ENCODE measurements at places on chromosomes 12 and 14.

DNA sequence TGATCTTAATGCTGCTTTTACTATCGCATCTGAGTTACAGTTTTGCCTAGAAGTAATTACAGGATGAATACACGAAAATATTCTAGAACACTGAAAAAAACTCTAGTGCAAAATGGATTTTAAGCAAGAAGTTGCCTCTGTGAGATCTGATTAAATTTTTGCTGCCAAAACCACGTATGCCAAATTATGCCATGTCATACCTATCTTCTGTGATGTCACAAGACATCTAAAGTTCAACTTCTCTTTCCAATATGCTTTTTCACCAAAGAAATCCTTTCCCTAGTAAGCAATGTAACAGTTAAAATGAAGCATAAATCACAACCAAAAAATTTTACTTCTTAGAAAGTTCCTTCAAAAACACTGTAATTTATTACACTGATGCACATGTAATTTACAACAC, 39.6 kb downstream of the HECTD4 start:
- DNase-seq, result no peak

GRCh38 chr12:122795807-122796206, 21.4 kb downstream of the CCDC62 start:
- no peak for DNase-seq

GRCh38 chr12:58583940-58584339, 336.4 kb downstream of the LRIG3 start:
- no peak for DNase-seq

- DNase-seq, result no peak
Observed at GRCh38 chr14:104319491-104320241, 181.3 kb downstream of the KIF26A start.

DNA sequence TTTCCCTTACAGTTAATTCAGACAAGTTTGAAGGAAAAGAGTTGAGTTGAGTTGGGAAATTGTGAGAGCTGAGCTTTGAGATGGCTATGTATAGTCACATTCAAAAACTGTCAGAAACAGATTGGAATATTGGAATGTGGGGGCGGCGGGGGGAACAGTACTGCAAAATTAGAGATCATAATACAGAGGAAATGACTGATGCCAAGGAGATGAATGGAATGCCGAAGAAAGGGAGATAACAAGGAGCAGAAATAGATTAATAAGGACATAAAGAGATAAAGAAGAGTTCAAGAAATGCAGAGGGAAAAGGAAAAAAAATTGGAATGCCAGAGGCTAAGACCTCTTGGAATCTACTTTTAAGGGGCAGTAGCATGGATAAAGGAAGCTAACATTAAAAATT, 3.2 kb upstream of the OR4K5 start:
- DNase-seq, result no peak

GRCh38 chr12:66920205-66920604, 241.3 kb upstream of the GRIP1 start:
- DNase-seq, result no peak

DNA sequence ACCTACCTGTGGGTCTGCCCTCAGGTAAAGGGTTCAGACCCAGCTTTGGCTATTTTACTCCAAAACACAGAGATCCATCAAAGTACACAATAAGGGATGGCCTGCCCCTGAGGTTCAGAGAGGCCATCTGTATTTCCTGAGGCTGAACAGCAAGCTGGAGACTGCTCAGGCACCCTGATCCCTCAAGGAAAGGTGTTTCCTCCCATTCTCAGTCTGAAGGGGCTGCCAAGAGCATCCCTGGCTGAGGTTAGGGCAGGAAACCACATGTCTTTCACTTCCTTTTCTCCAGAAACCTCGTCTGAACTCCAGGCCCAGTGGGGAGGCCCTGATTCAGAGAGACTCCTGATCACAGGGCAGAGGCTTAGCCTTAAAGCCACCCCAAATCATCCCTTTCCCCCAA, 1.5 kb downstream of the RILPL1 start:
- peak; percentile 74 for DNase-seq

- no peak for DNase-seq
Observed at GRCh38 chr12:32248441-32249140, 141.9 kb downstream of the BICD1 start.

GRCh38 chr14:28763751-28764256, 2.8 kb upstream of the FOXG1 start:
- DNase-seq, result no peak

DNA sequence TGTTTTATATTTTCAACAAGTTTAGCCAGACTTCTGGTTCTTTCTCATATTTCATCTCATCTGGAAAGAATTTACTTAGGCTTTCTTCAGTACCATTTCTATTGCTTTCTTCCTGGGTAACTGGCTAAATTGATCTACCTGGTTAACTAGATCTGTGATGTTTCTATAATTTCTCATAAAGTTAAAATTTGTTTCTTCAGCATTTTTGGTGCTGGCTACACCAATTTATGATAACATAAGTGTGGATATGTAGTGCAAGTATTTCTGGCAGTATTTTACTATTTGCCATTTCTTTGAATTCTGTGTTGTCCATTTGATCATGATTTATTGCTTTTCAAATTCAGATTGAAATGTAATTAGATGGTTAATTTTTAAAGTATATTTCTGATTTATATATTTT, 25.9 kb downstream of the ARHGAP5 start:
- no peak for DNase-seq

- no peak for DNase-seq
Observed at GRCh38 chr12:128829861-128830504, 6.2 kb upstream of the SLC15A4 start.

- no peak for DNase-seq
Observed at GRCh38 chr12:98352835-98353234, 162.6 kb upstream of the TMPO start.

- no peak for DNase-seq
Observed at GRCh38 chr14:90603841-90604240, 207.0 kb downstream of the CALM1 start.

GRCh38 chr12:106739318-106739717, 35.2 kb upstream of the RIC8B start:
- DNase-seq, result no peak

DNA sequence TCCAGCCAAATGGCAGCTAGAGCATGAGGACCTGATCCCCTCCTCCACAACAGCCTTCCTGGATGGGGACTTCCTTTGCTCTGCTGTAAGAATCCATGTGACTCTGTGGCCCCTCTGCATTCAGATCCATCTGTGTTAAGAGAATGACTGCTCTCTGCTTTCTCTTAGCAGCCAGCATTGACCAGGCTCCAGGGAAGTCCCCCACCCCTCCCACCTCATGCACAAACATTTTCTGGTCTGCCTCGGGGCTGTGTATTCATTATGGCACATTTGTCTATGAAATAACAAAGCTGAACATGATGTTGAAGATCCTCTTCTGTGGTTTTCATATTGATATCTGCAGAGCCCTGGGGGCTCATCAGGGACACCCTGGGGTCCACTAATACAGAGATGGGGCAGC, 201.7 kb downstream of the NUAK1 start:
- DNase-seq, result no peak

- DNase-seq, result peak; percentile 83
Observed at GRCh38 chr14:69818758-69819191, 21.7 kb upstream of the SLC10A1 start.

- no peak for DNase-seq
Observed at GRCh38 chr14:35403114-35403602, 1.4 kb downstream of the NFKBIA start.

DNA sequence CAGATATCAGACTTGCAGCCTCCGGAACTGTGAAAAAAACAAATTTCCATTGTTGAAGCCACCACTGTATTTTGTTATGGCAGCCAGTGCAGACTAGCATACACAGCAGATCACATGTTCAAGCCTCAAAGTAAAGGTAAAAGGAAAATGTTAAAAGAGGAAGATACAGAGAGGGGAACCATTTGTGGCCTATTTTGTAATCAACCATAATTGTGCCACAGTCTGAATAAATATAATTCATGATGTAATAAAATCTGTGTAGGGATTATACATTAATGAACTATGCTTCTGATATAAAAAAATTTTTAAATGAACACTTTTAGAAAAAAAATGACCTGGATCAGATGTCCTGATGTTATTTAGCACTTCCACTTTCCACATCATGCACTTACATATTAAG, 79.6 kb downstream of the SLC16A7 start:
- no peak for DNase-seq

DNA sequence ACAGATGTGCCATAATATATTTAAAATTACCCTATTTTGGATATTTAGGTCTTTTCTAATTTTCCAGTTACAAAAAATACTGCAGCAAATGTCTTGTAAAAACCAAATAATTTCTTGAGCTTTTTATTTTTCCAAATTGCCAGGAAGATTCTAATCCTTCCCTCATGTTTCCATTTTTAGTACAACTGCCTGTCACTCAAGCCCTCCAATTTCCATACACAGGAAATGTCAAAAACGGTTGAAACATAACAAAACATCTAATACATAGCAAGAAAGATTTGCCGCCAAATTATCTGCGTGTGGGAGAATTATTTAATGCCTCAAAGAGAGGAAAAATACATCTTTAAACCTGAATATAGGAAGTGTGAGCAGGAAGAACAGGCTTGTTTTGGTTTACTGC, 2.3 kb upstream of the FOXJ2 start:
- DNase-seq, result no peak

- no peak for DNase-seq
Observed at GRCh38 chr12:10610188-10610587, 3.2 kb downstream of the MAGOHB start.

DNA sequence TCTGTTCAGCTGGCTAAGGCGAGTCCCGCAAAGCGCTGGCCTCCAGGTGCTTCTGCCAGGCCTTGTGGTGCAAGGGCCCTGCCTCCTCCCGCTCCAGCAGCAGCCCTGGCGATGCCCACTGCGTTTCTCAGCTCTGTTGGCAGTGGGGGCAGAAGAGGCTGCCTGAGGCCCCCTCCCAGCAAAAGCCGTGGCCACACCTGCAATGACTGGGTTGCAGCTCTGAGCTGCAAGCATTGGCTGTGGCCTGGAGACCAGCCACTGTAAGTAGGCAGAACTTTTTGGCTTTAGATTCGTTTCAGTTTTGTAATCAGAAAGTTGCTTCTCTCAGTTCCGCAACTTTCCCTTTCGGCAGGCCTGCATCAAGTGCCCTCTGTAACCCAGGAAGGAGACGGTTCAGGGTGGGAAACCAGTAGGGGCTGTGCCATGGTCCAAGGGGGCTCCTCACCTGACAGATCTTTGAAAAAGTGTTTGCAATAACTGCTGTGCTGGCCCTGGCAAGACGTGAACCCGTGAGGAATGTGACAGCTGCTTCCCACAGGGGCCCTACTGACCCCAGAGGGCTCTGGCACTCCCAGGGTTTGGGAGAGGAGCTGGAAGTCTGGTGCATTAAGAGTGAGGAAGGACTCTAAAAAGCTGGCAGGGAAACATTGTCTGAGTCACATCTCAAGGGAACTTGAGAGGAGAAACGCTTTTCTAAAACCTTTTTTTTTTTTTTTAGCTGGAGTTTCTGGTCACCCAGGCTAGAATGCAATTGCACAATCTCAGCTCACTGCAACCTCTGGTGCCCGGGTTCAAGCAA, 54.5 kb upstream of the MAX start:
- no peak for DNase-seq

GRCh38 chr14:32028599-32028998, 48.5 kb upstream of the ARHGAP5 start:
- DNase-seq, result peak; percentile 55

DNA sequence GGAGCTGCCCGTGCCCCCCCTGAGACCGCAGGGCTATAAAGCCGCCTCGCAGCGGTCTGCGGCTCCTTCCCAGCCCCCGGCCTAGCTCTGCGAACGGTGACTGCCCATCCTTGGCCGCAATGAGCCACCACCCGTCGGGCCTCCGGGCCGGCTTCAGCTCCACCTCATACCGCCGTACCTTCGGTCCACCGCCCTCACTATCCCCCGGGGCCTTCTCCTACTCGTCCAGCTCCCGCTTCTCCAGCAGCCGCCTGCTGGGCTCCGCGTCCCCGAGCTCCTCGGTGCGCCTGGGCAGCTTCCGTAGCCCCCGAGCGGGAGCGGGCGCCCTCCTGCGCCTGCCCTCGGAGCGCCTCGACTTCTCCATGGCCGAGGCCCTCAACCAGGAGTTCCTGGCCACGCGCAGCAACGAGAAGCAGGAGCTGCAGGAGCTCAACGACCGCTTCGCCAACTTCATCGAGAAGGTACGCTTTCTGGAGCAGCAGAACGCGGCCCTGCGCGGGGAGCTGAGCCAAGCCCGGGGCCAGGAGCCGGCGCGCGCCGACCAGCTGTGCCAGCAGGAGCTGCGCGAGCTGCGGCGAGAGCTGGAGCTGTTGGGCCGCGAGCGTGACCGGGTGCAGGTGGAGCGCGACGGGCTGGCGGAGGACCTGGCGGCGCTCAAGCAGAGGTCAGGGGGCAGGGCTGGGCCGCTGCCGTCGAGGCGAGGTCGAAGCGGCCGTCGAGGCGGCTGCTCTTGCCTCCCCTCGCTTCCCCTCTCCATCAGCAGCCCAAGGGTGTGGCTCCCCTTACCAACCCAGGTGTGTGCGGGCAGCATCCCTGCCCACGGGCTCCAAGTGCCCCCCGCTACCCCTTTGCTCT, at the start of gene PRPH:
TSS of gene PRPH (plus strand) at position 66 of the 855 bp plus-strand sequence. CDS start at position 120, 54 bp downstream.
- no peak for DNase-seq

DNA sequence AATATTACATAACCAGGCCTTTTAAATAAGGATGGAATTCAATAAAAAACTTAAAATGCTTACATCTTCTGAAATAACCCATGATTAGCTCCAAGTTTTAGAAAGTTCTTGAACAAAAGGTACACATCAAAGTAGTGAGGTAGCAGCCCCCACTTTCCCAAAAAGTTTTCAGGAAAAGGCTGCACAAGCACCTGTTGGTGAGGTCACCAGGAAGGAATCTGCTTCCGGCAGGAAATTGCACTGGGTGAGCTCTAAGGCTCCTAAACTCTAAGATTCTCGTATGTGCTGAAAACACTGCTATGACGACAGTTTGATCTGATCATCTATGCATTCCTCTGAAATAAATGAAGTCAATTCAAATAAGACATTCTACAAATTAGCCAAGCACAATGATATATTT, 34.3 kb upstream of the TTC7B start:
- DNase-seq, result no peak

GRCh38 chr12:47910981-47911380, 6.2 kb upstream of the VDR start:
- DNase-seq, result no peak

DNA sequence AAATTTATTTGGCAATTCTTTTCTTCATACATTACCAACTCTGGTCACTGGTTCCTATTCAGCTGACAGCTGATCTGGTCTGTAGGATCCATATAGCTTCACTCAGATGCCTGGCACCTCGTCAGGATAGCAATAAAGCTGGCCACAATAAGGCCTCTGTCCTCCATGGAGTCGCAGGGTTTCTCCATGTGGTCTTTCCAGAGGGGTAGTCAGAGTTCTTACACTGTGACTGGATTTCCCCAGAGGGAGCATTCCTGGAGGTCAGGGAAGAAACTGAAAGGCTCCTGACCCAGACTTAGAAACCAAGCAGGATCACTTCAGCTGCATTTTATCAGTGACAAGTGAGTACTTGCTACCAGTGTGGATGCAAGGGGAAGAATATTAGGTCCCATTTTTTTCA, 34.9 kb upstream of the SIX1 start:
- DNase-seq, result no peak

- no peak for DNase-seq
Observed at GRCh38 chr14:100440758-100441203, 117.6 kb downstream of the SLC25A47 start.

- DNase-seq, result peak; percentile 67
Observed at GRCh38 chr12:25436206-25437030, 116.7 kb downstream of the LMNTD1 start.
